Sigmoid colon (tissue), 7 donors: ENCODE measurements at places on chromosomes 2 and 18. TPM values are rescaled to one million over a fixed set of nuclear protein-coding genes. Genes with fewer than 3 reads are reported as not detected.

- H3K36me3 ChIP-seq = peaks cover 24% of the 10 kb centered on the region
- H3K4me3 ChIP-seq = no peak overlapping the region
- no peaks in the 10 kb centered on the region for H3K27me3 ChIP-seq
- no peak for DNase-seq
- peak overlapping the region; percentile 82 for H3K27ac ChIP-seq
These were observed 84.8 kb upstream of the POMC start for GRCh38 chr2:25253153-25253626.

DNA sequence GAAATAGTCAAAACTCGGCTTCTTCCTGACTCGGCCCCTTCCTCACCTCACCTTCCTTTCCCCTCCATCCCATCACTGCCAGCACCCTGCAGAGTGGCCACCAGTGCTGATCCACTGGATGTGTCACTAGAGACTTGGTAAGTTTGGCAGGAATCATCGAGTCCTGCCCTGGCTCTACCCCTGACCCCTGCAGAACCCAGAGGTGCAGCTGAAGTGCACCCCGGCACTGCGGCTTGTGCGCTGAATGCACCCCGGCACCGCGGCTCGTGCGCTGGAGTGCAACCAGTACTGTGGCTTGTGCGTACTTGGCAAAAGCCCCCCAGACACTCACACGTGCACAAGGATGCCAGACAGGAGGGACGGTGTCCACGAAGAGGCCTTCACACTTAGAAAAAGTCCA, 206.5 kb downstream of the SNTG2 start:
- no peak overlapping the region for H3K27ac ChIP-seq
- H3K4me3 ChIP-seq = no peak overlapping the region
- H3K4me1 ChIP-seq = no peaks in the 10 kb centered on the region

GRCh38 chr2:212922701-212923100, 228.7 kb downstream of the IKZF2 start:
- no peaks in the 10 kb centered on the region for H3K27me3 ChIP-seq
- H3K4me1 ChIP-seq = no peaks in the 10 kb centered on the region
- no peak overlapping the region for H3K27ac ChIP-seq
- H3K36me3 ChIP-seq = no peaks in the 10 kb centered on the region
- DNase-seq = no peak
- H3K4me3 ChIP-seq = no peak overlapping the region

DNA sequence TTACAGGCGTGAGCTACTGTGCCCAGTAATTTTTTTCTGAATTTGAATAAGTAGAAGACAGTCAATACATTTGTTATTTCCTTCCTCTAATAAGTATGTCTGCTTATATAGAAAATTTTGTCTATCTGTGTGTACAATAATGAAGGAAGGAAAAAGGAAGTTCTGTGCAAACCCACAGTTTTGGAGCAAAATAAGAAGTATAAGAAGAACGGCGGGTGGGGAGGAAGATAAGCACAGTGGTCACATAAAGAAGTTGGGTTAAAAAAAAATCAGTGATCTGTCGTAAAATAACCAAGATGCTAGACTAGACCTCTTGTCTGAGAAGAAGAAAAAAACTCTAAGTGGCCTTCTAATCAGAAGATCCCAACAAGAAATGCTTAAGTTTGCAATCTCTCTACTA, 20.2 kb downstream of the MGAT4A start:
- H3K4me3 ChIP-seq = no peak overlapping the region
- no peaks in the 10 kb centered on the region for H3K36me3 ChIP-seq
- no peaks in the 10 kb centered on the region for H3K27me3 ChIP-seq

- no peak overlapping the region for H3K4me3 ChIP-seq
- no peak overlapping the region for H3K27ac ChIP-seq
- no peaks in the 10 kb centered on the region for H3K4me1 ChIP-seq
- H3K27me3 ChIP-seq = no peaks in the 10 kb centered on the region
These were observed 57.3 kb upstream of the FAM117B start for GRCh38 chr2:202577250-202578183.

The GCFC2 gene
- 35.5 TPM for total RNA-seq

The FBLN7 gene
- total RNA-seq = 1.7 TPM

DNA sequence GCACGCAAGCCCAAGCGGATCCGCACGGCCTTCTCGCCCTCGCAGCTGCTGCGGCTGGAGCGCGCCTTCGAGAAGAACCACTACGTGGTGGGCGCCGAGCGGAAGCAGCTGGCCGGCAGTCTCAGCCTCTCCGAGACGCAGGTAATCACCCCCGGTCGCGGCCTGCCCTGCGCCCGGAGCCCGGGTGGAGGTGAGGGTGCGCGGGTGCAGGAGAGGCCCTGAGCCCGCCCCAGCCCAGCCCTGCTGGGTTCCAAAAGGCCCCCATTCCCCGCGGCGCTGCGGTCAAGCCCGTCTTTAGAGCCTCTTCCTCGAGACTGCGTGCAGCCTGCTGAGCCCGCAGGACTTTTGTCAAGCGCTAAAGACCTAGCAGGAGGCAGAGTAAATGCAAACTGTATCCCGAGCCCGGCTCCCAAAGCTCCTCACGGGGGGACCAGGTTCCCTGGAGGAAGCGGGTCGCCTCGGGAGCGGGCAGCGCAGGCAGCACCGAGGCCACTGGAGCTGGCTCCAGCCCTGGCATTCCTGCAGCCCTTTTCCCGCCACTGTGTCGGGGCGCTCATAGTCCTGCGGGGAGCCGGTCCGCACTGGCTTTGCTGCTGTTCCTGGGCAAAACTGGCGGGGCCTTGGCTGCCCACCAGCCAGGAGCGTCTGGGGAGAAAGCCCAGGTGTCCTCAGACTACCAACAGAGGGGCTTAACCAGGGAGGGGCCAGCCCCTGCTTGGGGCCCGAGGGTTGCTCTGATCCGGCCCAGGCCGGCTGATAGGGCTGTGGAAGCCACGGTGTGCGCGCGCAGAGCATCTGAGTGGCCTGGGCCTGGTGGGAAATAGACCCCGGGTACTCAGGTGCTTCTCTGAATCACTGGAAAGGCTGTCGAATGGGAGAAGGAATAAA, 7.3 kb downstream of the EMX1 start:
- peak; percentile 53 for DNase-seq
- peaks cover 91% of the 10 kb centered on the region for H3K27me3 ChIP-seq
- H3K4me1 ChIP-seq = peaks cover 27% of the 10 kb centered on the region
- no peak overlapping the region for H3K27ac ChIP-seq
- H3K4me3 ChIP-seq = no peak overlapping the region

The LIMS4 gene
- 5.5 TPM for total RNA-seq

The ARID5A gene
- total RNA-seq = 17.9 TPM

The GALR1 gene
- total RNA-seq = 0.54 TPM

GRCh38 chr2:241689306-241689705, 2.7 kb upstream of the DTYMK start:
- no peaks in the 10 kb centered on the region for H3K27me3 ChIP-seq
- no peak overlapping the region for H3K4me3 ChIP-seq
- no peak overlapping the region for H3K27ac ChIP-seq
- H3K4me1 ChIP-seq = peaks cover 21% of the 10 kb centered on the region

DNA sequence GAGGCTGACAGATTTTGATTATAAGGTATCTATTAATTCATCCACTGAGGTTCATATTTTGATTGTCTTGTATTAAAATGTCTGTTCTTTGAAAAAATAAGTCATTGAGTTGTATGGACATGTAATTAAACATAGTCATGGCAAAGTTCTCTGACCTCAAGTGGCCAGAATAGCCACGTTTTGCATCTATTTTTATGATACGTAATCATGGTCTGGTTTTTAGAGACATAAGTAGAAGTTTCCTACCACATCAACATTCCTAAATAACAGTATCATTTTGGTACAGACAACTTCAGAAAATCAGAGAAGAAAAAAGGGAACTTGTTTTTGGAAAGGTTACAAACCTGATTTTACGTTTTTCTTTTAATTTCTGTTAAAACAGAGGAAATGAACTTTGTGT, 47.6 kb downstream of the COL5A2 start:
- no peak overlapping the region for H3K27ac ChIP-seq
- peaks cover 27% of the 10 kb centered on the region for H3K4me1 ChIP-seq
- no peak for DNase-seq
- no peaks in the 10 kb centered on the region for H3K36me3 ChIP-seq
- H3K27me3 ChIP-seq = no peaks in the 10 kb centered on the region
- H3K4me3 ChIP-seq = no peak overlapping the region

GRCh38 chr2:11602563-11603204, 67.3 kb downstream of the NTSR2 start:
- H3K4me1 ChIP-seq = no peaks in the 10 kb centered on the region
- H3K27me3 ChIP-seq = no peaks in the 10 kb centered on the region
- no peak overlapping the region for H3K4me3 ChIP-seq
- peak; percentile 8 for DNase-seq
- H3K36me3 ChIP-seq = no peaks in the 10 kb centered on the region

The ERCC3 gene
- 44.8 TPM for total RNA-seq

DNA sequence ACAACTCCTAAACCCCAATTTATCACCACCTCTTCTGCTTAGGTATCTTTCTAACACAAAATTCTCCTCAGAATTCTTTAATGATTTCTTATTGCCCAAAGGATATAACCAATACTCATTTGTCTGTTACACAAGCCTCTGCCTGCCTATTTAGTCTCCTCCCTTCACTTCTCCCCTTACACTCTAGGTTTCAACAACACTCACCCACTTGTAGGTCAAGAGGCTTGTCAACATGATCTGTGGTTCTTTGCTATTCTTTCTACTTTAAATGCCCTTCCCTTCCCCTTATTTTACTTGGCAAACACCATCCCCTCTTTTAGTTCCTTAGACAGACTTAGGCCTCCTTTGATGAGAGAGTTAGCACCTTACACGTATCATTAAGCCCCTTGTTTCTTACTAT, 69.0 kb upstream of the C2orf15 start:
- H3K27ac ChIP-seq = no peak overlapping the region
- DNase-seq = no peak
- no peaks in the 10 kb centered on the region for H3K4me1 ChIP-seq
- no peaks in the 10 kb centered on the region for H3K36me3 ChIP-seq

- DNase-seq = no peak
- H3K27ac ChIP-seq = no peak overlapping the region
- no peaks in the 10 kb centered on the region for H3K27me3 ChIP-seq
- no peak overlapping the region for H3K4me3 ChIP-seq
- H3K36me3 ChIP-seq = no peaks in the 10 kb centered on the region
These were observed 161.7 kb upstream of the NABP1 start for GRCh38 chr2:191516260-191516659.

The NT5DC4 gene
- not detected for total RNA-seq

DNA sequence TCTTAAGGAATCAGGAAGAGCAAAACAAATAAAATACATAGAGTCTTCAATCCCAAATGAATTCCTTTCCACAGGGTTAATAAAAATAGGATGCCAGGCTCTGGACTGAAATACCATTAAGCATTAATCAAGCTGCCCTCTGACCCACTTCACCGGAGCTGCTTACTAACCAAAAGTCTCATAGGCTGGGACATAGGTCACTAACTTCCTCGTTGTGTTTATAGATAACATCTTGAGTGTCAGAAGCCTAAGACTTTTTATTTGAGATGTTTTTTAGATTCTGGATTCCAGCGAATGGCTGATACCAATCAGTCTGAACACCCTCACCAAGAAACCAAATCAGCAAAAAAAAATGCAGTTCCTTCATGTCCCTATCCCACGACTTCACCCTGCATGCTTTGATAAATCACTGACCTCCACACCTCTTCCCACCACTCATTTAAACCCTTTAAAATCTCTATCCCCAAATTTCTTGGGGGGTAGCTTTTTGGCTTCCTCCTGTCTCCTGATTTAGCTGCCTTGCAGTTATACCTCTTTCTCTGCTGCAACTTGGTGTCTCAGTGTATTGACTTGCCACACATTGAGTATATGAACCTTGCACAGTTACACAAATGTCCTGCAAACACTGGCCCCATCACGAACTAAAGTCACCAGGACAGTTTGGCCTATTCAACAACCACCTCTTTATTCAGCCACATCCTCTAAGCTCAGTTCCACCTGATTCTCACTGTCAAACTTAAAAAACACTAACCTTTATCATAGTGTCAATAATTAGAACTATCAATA, 399.3 kb downstream of the METTL4 start:
- H3K27me3 ChIP-seq = no peaks in the 10 kb centered on the region
- H3K27ac ChIP-seq = no peak overlapping the region
- H3K4me3 ChIP-seq = no peak overlapping the region
- H3K36me3 ChIP-seq = no peaks in the 10 kb centered on the region

The CCDC148 gene
- total RNA-seq = not detected

DNA sequence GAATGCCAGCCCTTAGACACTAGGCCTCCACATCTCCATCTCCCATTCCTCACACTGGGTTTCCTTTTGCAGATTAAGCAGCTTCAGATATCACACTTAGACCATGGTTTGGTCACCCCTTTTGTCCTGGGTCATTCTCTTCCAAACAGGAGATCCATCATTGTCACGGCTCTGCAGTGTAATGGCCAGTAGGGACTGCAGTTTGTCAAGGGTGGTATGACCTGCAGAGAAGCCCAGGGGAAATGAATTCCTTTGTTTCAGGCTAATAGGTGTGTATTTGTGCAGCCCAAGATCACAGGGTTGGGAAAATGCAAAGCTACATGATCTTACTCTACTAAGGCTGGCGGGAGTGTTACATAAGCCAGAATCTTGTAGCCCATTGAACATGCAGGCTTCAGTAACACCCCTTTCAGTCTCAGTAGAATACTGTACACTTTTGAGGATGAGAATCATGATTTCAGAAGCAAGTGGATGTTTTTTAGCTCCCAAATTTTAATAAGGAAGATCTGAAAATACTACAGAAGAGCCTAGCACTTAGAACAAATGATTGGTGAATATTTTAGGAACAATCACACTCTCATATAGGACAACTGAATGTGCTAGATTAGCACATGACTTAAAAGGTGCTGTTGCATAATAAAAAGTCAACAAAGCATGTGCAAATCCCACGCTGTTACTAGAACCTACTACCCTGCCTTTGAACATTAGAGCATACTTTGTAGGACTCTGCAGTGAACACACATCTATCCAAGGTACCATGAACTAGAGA, 24.0 kb upstream of the LPIN1 start:
- H3K27ac ChIP-seq = no peak overlapping the region
- H3K27me3 ChIP-seq = no peaks in the 10 kb centered on the region
- DNase-seq = no peak
- H3K36me3 ChIP-seq = no peaks in the 10 kb centered on the region
- no peaks in the 10 kb centered on the region for H3K4me1 ChIP-seq
- H3K4me3 ChIP-seq = no peak overlapping the region

The AMER3 gene
- total RNA-seq = 1.4 TPM

The CD8A gene
- total RNA-seq = 0.99 TPM

The STPG4 gene
- 1.1 TPM for total RNA-seq
